HL-60 (cell line): ENCODE measurements at places on chromosomes 3 and 15.

GRCh38 chr3:101646726-101647125 lies 30.2 kb downstream of the ZBTB11 start:
- DNase-seq, result no peak

DNA sequence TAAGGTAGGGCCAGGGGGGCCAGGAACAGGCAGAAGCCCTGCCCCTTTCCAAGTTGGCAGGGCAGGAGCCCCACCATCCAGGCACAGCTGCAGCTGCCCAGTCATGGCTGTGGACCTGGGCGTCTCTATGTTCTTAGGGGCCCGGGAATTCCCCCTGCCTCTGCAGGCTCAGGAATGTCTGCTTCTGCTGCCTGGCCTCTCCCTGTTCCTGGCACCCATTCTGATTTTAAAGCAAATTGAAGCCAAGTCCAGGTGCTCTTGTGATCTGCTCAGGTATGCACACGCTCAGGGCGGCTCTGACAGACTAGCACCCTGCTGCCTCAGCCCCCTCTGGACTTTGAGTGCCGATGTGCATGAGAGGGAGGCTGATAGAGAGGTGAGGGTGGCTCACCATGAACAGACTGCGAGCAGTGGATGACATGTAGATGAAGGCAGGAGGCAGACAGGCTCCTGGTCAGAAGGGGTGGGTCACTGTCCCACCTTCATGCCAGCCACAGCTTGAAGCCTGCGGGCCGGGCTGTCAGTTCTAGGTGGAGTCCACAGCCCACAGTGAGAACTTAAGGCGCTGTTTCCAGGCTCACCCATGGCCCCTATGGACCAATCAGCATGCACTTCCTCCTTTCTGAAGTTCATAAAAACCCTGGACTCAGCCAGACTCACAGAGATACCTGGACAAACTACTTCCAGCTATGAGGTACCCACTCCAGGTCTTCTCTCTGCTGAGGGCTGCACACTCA lies 747.8 kb upstream of the GBE1 start:
- DNase-seq, result no peak

GRCh38 chr3:48440590-48440958 lies 517 bp downstream of the TMA7 start:
- DNase-seq, result no peak

- no peak for DNase-seq
Measured at GRCh38 chr3:30347679-30348216, 258.7 kb upstream of the TGFBR2 start.

- no peak for DNase-seq
Measured at GRCh38 chr15:95894407-95894956, 436.0 kb upstream of the NR2F2 start.

- DNase-seq, result no peak
Measured at GRCh38 chr15:38539008-38539343, 25.6 kb downstream of the RASGRP1 start.

- no peak for DNase-seq
Measured at GRCh38 chr15:29785642-29786041, 36.6 kb downstream of the TJP1 start.

- DNase-seq, result no peak
Measured at GRCh38 chr3:188746291-188746783, 425.4 kb upstream of the TPRG1 start.
